Caco-2 (cell line): ENCODE measurements at places on chromosomes 2 and 18. TPM values are rescaled to one million over a fixed set of nuclear protein-coding genes. Genes with fewer than 3 reads are reported as not detected.

The TTLL4 gene
- total RNA-seq: 86.6 and 87.9 TPM in 2 replicates

The SUPT7L gene
- 42.4 and 43.5 TPM in 2 replicates for total RNA-seq

DNA sequence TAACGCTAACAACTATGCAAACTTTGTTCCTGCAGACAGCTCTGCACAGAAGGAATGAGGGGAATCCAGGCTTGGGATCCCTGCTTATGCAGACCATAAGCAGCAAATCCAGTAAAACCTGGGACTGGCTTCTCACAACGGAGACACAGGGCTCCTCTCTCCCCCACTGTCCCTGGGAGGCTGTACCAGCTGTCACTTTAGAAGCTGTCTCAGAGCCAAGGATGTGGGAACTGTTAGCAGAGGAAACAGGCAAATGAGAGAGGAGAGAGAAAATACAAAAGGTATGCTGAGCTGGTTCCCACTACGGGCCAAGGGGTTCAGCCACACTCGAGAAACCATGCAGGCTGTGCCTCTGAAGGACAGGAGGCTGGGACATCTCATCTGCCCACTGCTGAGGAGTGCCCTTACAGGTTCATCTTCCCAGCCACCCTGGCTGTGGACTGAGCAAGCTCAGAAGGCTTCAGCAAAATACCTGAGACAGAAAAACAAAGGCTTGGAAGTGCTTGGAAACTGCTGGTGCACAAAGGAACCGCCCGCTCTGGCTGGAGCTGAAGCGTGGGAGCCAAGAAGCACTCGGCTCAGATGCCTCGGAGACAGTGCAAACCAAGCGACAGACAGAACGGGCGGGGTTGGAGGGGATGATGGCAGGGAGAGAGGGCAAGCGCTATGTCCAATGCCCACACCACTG lies 72.5 kb downstream of the FAM210A start:
- no peak overlapping the region for H3K27ac ChIP-seq
- no peaks in the 10 kb centered on the region for H3K4me1 ChIP-seq
- no peak overlapping the region for H3K4me3 ChIP-seq
- no peaks in the 10 kb centered on the region for H3K27me3 ChIP-seq
- DNase-seq: no peak

DNA sequence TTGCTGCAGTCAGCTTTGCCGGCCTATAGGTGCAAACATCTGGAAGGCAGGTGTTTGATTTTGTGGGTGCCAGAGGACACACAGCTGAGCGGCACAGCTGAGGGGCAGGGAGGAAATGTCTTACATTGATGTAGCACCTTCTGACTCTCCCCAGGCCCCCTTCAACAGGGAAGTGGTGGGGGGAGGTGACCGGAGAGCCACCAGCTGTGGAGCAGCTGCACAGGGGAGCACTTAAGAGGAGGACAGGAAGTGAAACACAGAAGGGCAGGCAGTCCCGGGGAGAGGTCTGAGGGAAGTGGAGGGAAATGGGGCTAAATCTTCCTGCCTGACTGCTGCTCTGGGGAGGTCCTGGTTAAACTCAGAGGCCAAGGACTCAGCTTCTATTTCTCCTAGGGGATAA lies 409.1 kb downstream of the TNS1 start:
- no peak overlapping the region for H3K27ac ChIP-seq
- no peaks in the 10 kb centered on the region for H3K36me3 ChIP-seq
- no peak overlapping the region for H3K4me3 ChIP-seq
- H3K27me3 ChIP-seq: peaks cover 2% of the 10 kb centered on the region; the same call in 1 of the 2 replicates

DNA sequence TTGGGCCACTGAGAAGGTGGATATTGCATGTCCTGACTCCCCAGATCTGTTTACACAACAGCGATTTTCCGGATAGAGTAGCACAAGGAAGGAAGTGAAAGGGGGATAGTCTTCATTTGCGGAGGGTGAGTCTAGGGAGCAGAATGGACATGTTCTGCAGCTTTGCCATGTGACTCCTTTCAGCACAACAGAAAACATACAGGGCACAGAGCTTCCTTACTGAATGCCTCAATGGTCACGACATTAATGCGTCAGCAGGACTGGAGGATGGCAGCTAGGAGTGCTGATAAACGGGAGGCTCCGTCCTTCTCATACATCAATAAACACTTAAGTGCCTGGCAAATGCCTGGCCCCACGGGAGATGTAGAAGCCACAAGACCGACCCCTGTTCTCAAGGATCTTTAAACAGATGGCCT lies 163.0 kb downstream of the FAM210A start:
- no peak overlapping the region for H3K4me3 ChIP-seq
- DNase-seq: no peak
- H3K27ac ChIP-seq: no peak overlapping the region
- H3K4me1 ChIP-seq: no peaks in the 10 kb centered on the region
- no peaks in the 10 kb centered on the region for H3K27me3 ChIP-seq
- no peaks in the 10 kb centered on the region for H3K36me3 ChIP-seq

DNA sequence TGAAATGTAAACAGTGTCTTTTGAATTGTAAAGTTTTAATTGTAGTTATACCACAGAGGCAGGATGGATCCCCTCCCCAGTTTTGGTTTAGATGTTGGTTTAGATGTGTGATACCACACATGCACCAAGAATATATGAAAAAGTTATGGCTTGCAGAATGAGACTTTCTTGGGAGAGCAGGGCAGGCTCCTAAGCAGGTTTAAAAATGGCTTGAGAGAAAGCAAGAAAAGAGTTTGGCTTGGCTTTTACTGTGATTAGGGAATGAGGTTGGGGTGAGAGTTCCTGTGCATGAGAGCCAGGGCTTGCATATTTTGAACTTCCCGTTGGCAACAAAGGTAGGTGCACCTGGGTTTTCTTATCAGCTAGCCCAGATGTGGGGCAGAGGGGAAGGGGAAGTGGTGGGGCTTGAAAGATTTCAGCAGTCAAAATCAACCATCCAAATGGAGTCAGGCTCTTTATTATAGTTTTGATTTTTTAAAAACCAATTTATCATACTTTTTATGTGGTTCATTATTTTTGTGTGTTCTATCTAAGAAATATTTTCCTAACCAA lies 246.9 kb downstream of the MTX2 start:
- H3K27ac ChIP-seq: no peak overlapping the region
- no peak overlapping the region for H3K4me3 ChIP-seq
- no peak for DNase-seq
- no peaks in the 10 kb centered on the region; the same call in 1 of the 2 replicates for H3K27me3 ChIP-seq
- no peaks in the 10 kb centered on the region for H3K36me3 ChIP-seq
- no peaks in the 10 kb centered on the region for H3K4me1 ChIP-seq

- no peak overlapping the region for H3K27ac ChIP-seq
- H3K4me3 ChIP-seq: no peak overlapping the region
- no peaks in the 10 kb centered on the region for H3K36me3 ChIP-seq
- no peaks in the 10 kb centered on the region for H3K27me3 ChIP-seq
Observed at GRCh38 chr2:44713170-44713569, 228.3 kb upstream of the SIX3 start.
